Testis (tissue), 5 donors: ENCODE measurements at places on chromosomes 2 and 18. TPM values are rescaled to one million over a fixed set of nuclear protein-coding genes. Genes with fewer than 3 reads are reported as not detected.

DNA sequence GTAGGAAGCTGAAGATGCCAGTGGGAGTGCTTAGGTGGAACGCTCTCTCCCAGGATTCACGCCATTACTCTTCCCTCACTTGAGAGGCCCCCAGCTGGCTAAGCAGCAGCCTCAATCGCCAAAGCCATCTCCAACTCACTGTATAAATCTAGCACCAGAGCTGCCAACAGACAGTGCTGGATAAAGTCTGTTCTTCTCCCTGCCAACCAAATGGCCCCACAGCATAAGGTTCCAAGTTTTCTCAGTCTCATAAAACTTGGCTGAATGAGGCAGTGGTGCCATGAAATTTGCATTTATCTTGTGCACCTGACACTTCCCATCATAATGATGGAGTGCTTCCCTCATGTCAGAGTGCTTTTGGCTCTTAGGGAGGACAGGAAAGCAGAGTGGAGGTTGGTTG lies 428.2 kb upstream of the ETAA1 start:
- H3K4me1 ChIP-seq = no peaks in the 10 kb centered on the region
- no peak overlapping the region for H3K27ac ChIP-seq
- no peak for DNase-seq
- H3K36me3 ChIP-seq = no peaks in the 10 kb centered on the region
- H3K4me3 ChIP-seq = no peak overlapping the region
- no peaks in the 10 kb centered on the region for H3K27me3 ChIP-seq

- H3K4me3 ChIP-seq = no peak overlapping the region
- H3K27me3 ChIP-seq = no peaks in the 10 kb centered on the region
- DNase-seq = no peak
- no peaks in the 10 kb centered on the region for H3K4me1 ChIP-seq
Measured at GRCh38 chr2:150981826-150982225, 279.8 kb downstream of the RBM43 start.

DNA sequence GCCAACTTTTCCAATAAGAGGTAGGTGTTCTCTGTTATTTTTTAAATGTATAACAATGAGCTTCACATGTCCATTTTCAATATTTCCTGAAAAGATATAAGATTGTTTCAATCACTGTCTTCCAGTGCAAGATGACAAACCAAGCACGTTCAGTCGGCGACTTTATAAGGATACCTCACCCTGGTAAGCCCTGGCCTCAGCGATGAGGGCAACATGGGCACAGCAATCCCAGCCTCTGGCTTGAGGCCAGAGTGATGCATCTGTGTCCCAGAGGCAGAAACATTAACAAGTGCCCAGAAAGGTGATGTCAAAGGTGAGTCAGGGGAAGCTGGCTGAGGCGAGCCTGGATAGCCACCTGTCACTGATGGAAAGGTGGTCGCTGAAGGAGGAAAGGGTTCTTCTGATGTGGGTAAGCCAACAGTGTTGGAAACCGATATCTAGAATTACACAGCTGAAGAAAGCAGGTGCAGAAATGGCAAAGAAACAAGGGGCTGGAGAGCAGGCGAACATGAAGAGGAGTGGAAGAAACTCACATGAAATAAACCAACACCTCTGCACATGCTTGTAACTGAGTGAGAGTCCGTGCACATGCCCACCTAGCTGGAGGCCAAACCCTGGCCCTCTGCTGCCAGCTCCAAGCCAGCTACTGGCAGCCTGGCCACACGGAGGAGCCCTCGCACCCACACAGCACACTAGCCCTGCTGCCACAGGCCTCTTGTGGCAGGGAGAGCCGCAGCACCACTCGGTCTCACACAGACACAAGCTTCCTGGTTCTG lies 65.5 kb downstream of the FBXO15 start:
- no peak overlapping the region for H3K4me3 ChIP-seq

- H3K36me3 ChIP-seq = no peaks in the 10 kb centered on the region
- H3K27ac ChIP-seq = no peak overlapping the region
- no peaks in the 10 kb centered on the region for H3K27me3 ChIP-seq
- no peak overlapping the region for H3K4me3 ChIP-seq
Measured at GRCh38 chr2:235955664-235956063, 212.5 kb downstream of the GBX2 start.

- DNase-seq = no peak
- no peak overlapping the region for H3K27ac ChIP-seq
- H3K27me3 ChIP-seq = no peaks in the 10 kb centered on the region
- no peaks in the 10 kb centered on the region for H3K36me3 ChIP-seq
- H3K4me3 ChIP-seq = no peak overlapping the region
Measured at GRCh38 chr2:129056309-129056958, 737.8 kb upstream of the HS6ST1 start.

GRCh38 chr2:203014456-203015199 lies at the start of gene NBEAL1:
Gene NBEAL1, plus strand, starts transcription at chr2:203014875. Its CDS starts 1,510 bp downstream, at chr2:203016385.
- no peaks in the 10 kb centered on the region for H3K27me3 ChIP-seq
- H3K4me1 ChIP-seq = peaks cover 14% of the 10 kb centered on the region
- peak within 1 kb of the TSS; percentile 94 for H3K27ac ChIP-seq
- peak; percentile 98 for DNase-seq
- no peaks in the 10 kb centered on the region for H3K36me3 ChIP-seq

GRCh38 chr18:78558101-78558810 lies 421.4 kb upstream of the SALL3 start:
- H3K27ac ChIP-seq = no peak overlapping the region
- DNase-seq = no peak
- no peaks in the 10 kb centered on the region for H3K27me3 ChIP-seq
- H3K4me3 ChIP-seq = no peak overlapping the region

- no peak overlapping the region for H3K27ac ChIP-seq
- no peak overlapping the region for H3K4me3 ChIP-seq
- no peaks in the 10 kb centered on the region for H3K27me3 ChIP-seq
- H3K36me3 ChIP-seq = no peaks in the 10 kb centered on the region
Measured at GRCh38 chr18:49344096-49344495, 116.3 kb downstream of the DYM start.

DNA sequence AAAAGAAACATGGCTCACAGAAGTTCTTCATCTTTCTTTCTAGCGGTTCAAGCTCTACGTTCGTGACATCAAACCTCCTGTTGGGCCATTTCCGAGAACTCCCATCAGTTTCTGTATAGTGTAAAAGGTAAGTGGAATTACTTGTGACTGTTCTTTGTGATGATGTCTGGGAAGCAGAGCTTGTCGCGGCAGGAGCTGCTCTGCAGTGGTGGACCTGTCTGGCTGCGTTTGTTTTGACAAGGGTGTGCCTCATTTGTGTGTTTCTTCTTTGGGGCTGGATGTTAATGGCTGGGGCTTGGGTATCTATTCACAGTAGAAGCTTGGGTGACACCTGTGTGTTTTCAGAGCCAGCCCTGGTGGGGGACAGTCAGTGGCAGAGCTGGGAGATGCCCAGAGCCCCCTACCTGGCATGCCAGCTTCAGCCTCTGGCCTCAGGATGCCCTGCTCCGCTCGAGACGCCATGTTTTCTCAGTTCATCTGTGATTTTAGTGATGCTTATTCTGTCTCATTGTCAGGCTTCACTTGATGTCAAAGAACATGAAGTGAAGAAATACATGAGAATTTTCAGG lies 59.6 kb downstream of the LDLRAD4 start:
- no peak overlapping the region for H3K4me3 ChIP-seq
- no peaks in the 10 kb centered on the region for H3K27me3 ChIP-seq
- H3K36me3 ChIP-seq = no peaks in the 10 kb centered on the region
- DNase-seq = no peak
- H3K27ac ChIP-seq = no peak overlapping the region

- no peak overlapping the region for H3K4me3 ChIP-seq
- H3K4me1 ChIP-seq = peaks cover 9% of the 10 kb centered on the region
- no peak for DNase-seq
- H3K36me3 ChIP-seq = no peaks in the 10 kb centered on the region
Measured at GRCh38 chr2:231110551-231110950, 14.3 kb downstream of the HTR2B start.

GRCh38 chr2:18435426-18436037 lies 124.9 kb downstream of the RDH14 start:
- H3K27ac ChIP-seq = no peak overlapping the region
- H3K36me3 ChIP-seq = no peaks in the 10 kb centered on the region
- no peak overlapping the region for H3K4me3 ChIP-seq
- H3K27me3 ChIP-seq = no peaks in the 10 kb centered on the region

DNA sequence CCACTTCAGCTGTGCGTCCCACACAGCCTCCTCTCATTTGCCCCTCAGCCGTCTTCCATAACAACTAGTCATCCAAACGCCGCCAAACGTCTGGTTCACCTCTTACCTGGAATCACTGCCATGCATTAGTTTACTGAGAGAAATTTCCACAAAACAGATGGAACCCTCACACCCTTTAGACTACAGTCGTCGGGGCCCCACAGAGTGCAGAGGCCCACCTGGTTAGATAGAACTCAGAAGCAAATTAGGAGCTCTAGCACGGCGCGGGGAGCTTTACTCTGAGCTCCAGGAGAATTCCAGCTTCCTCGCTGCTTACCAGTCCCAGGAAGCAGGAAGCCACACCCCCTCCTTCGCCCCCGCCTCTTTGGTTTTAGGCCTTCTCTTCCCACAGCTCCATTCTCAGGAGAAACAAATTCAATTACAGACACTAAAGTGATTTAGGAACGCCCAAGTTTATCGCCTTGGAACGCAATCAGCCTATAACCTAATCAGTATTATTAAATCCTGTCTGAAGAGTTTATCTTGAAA lies 9.4 kb downstream of the RNU2-63P start:
- DNase-seq = peak; percentile 30
- no peaks in the 10 kb centered on the region for H3K27me3 ChIP-seq
- H3K4me3 ChIP-seq = no peak overlapping the region
- H3K36me3 ChIP-seq = no peaks in the 10 kb centered on the region
- H3K27ac ChIP-seq = no peak overlapping the region

DNA sequence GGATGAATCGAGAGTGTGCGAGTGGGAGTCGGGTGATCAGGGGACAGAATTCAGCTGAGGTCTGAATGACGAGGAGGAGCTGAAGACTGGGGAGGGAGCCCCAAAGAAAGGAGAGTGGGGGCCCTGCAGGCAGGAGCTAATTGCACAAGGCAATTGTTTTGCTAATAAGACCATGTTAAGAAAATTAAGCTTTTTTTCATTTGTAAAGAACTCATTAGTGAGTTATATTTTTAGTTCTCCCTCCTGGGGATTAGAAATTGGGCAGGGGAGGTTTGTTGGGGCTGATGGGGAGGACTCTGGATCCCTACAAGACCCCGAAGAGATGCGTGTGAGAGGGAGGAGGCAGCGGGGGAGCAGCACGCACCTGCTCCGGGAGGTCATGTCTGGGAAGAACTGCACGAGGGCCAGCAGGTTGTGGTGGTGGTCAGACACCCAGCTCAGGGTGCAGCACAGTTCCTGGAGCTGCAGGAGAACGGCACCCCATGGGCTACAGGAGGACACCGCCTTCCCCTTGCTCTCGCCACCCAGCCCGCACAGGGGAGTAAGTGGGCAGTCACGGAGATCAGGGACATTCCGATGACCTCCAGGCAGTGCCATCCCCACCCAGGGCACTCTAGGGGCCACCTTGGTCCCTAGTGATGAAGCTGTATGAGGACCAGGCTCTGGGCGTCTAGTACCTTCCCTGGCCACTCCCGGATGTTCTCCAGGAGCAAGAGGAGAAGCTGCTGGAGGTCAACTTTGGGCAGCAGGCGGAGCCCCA lies 51.1 kb upstream of the SEMA4C start:
- no peaks in the 10 kb centered on the region for H3K36me3 ChIP-seq
- DNase-seq = no peak
- no peak overlapping the region for H3K27ac ChIP-seq
- no peaks in the 10 kb centered on the region for H3K27me3 ChIP-seq
- H3K4me1 ChIP-seq = no peaks in the 10 kb centered on the region
- no peak overlapping the region for H3K4me3 ChIP-seq

GRCh38 chr2:11525762-11526161 lies 8.1 kb upstream of the GREB1 start:
- H3K36me3 ChIP-seq = no peaks in the 10 kb centered on the region
- no peak overlapping the region for H3K4me3 ChIP-seq
- peak overlapping the region; percentile 80 for H3K27ac ChIP-seq
- peaks cover 25% of the 10 kb centered on the region for H3K4me1 ChIP-seq
- no peak for DNase-seq

GRCh38 chr18:5627776-5628511 lies 84.1 kb upstream of the EPB41L3 start:
- no peaks in the 10 kb centered on the region for H3K4me1 ChIP-seq
- H3K27ac ChIP-seq = peak overlapping the region; percentile 73

- no peak for DNase-seq
- H3K27me3 ChIP-seq = no peaks in the 10 kb centered on the region
- H3K36me3 ChIP-seq = no peaks in the 10 kb centered on the region
- no peak overlapping the region for H3K27ac ChIP-seq
Measured at GRCh38 chr18:59867337-59868104, 32.3 kb upstream of the PMAIP1 start.

DNA sequence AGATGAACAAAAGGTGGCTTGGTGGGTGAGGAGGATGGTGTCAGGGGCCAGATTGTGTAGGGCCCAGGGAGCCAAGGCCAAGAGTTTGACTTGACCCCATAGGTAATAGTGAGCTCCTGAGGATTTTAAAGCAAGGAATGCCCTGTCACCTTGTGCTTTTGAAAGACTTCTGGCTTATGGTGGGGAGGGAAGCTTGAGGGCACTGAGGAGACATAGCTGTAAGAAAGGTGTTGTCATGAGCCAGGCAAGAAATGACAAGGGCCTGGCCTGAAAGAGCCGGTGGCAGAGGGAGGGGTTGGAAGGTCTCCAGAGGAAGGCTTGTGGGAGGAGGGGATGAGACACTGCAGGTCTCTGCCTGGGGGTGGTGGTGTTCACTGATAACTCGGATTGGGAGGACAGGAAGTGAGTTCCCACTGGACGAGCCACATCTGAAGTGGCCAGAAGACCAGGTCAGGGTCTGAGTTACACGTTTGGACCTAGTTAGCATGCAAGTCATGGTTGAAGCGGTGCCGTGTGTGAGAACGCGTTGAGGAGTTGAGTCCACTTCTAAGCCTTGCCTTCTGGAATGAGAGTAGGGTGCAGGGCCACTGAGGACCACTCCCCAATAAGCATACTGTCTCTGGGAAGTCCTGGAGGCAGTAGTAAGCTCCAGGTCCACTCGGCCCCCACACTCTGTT lies 64.3 kb downstream of the TET3 start:
- H3K27ac ChIP-seq = no peak overlapping the region
- no peak overlapping the region for H3K4me3 ChIP-seq
- H3K4me1 ChIP-seq = peaks cover 5% of the 10 kb centered on the region
- DNase-seq = no peak
- no peaks in the 10 kb centered on the region for H3K27me3 ChIP-seq

GRCh38 chr2:38586931-38587330 lies 15.8 kb downstream of the HNRNPLL start:
- no peaks in the 10 kb centered on the region for H3K36me3 ChIP-seq
- no peak for DNase-seq
- peaks cover 30% of the 10 kb centered on the region for H3K4me1 ChIP-seq
- no peak overlapping the region for H3K27ac ChIP-seq

Gene FOXD4L1
- 0.55 TPM for total RNA-seq
